CD4-positive, alpha-beta T cell treated with Interleukin-1 beta for 1 hour (primary cell): ENCODE measurements at places on chromosomes 2 and 18.
A peak's percentile ranks its signal among the peaks of the same experiment; 100 is the strongest.

- DNase-seq = peak; percentile 69
Observed at GRCh38 chr2:96344011-96344410, 8.4 kb downstream of the NCAPH start.

DNA sequence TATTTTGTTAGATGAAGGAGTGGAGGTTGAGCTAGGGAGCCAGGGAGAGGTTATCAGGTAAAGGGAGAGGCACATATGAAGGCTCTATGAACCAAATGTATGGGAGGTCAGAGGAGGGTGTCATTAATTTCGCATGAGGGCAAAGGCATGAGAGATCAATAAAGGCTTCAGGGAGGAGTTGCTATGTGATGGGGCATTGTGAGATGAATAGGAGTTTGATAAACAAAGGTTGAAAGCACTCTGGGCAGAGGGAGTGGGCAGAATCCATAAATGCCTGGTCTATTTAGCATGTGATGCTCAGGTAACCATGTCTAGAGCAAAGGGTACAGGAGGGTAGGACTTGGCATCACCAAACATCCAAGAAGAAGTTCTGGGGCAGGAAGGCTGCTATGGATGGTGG, 273.4 kb downstream of the HAUS1 start:
- DNase-seq = no peak

DNA sequence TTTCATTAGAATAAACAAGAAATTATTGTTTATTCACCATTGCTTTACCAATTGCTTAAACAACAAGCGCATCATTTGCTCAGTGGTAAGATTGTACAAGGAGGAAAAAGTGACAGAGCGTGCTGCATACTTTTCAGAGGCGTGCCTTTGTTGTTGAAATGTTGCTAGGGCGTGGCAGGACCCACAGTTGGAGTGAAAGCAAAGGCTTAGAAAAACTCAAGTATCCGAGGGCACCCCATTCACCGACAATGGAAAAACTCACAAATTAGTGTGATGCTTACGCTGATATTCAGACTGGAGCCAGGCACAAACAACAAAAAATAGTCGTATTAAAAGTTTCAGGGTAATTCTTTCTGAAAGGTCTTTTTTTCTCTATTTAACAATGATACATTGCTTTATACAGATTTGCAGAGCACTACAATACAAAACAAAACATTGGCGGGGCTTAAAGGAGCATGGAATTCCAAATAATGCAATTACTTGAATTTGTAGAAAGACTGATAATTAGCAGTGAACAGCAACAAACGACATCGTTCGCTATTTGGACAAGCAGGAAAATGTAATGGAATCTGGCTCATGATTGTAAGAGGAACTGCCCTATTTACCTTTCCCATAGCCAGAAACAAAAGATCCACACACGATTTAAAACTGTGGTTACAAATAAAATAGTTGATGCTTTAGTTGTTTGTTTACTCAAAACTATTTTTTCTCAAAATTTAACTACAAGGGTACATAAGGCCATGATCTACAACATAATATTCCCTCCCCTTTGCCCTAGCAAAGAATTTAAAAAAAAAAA, 37.8 kb upstream of the RTTN start:
- no peak for DNase-seq

DNA sequence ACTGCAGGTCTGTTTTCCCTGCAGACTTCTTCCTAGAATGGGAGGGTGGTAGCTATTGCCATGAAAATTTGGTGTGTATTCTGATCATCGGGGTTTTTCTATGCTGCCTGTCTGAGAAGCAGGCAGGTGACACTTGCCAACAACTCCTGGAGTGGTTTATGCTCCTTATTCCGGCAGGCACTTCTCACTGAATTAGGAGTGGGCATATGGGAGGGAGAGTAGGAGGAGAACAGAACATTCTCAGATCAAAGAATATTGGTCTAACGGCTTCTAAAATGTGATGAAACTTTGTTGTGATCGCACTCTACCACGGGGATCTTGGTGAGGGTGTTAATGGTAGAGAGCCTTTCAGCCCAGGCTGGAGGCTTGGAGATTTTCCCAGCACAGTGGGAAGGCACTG, 480.8 kb downstream of the PLCL1 start:
- DNase-seq = no peak

DNA sequence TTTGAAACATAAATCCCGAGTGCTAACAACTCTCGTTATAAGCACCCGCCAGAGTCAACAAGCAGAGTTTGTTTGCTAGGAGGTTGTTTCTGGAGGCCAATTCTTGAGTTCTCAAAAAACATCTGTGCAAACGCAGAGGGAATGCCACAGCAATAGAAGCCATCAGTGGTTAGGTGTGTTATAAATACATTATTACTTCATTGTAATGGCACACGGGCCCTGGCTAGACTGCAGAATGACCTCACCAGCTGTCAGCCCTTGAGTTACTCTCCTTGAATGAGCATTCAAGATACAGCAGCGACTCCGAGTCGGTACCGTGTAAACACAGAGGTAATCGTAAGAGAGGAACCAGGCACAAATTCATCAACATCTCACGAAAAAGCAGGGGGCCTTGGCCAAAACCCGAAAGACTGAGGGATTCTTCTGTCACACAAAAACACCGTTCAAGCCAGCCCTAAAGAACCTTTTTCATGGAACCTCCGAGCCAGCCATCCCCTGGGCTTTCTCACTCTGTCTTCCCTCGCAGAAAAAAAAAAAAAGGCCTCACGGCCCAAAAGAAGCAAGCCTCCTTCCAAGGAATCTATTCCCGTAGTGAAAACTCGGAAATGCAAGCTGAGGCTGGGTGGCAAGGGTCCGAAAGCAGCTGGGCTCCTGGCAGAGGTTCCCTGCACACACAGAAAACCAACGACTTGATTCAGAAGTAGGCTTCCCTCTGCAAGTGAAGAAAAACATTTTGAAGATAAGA, 133.7 kb upstream of the MEIS1 start:
- no peak for DNase-seq

GRCh38 chr2:186949726-186950256, 100.8 kb upstream of the ZSWIM2 start:
- no peak for DNase-seq

DNA sequence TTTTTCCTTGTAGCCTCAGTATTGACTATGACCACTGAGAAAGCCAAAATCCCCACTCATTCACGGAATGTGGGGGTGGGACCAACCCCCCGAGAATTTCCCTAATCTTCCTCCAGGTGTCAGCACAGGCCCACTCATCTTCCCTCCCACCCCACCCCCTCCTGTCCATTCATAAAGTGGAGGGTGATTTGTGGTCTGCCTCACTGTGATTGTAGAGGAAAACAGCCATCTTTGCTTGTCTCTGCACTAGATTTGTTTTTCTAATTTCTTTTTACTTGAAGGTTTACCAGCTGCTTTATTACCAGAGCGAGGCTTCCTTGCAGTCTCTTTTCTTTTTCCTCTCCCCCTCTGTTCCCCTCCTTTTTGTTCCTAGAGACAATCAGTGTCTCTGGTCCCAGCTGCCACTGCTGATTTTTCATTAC, 171.8 kb downstream of the ICOS start:
- peak; percentile 26 for DNase-seq

GRCh38 chr2:237433920-237434676, 20.1 kb upstream of the COL6A3 start:
- no peak for DNase-seq

DNA sequence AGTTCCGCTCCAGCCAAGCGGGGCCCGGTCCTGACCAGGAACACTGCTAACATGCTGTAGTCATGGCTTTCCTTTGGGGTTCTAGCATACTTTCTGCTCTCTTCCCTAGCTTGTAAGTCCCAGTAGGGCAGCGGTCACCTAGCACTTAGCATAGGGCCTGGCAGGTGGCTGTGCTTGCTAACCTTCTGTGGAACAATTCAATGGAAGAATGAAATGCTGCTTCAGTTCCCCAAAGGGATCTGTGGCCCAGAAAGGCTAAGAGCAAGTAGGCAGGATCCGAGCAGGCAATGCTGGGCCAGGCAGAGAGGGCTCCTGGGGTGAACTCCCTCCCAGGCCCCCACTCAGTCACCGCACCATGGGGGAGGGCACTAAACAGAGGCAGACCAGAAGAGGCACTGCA, 266.8 kb downstream of the CELF4 start:
- DNase-seq = no peak

- DNase-seq = no peak
Observed at GRCh38 chr2:108455571-108455970, 6.6 kb downstream of the GCC2 start.

GRCh38 chr2:71778936-71779773, 325.8 kb downstream of the DYSF start:
- no peak for DNase-seq

GRCh38 chr18:62332964-62333695, 8.0 kb downstream of the TNFRSF11A start:
- no peak for DNase-seq

GRCh38 chr2:1081451-1082225, 131.0 kb downstream of the SNTG2 start:
- no peak for DNase-seq

DNA sequence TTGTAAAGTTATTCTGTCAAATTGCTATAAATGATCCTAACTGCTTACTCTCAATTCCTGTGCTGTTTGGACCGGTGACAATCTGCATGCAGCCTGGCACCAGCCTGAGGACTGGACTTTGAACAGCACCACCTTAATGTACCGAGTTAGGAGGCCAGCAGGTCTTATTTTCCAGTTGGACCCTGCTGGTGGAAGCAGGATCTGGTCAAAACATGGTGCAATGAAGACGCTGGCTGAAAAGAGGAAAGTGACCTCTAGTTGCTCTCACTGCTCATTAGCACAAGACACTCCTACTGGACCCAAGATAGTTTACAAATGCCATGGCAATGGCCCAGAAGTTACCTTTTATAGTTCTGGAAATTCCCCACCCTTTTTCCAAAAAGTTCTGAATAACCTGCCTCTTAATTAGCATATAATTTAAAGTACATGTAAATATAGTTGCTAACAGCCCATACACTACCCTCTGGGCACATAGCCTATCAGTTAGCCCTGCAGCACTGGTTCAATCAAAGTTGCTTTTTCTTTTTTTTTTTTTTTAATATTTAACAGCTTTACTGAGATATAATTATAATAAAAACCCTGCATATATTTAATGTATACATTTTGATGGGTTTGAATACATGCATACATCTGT, 35.8 kb downstream of the RBKS start:
- DNase-seq = no peak

- DNase-seq = no peak
Observed at GRCh38 chr2:158459161-158460003, 2.6 kb downstream of the PKP4 start.

GRCh38 chr2:196259507-196260481, 88.4 kb upstream of the STK17B start:
- DNase-seq = no peak

GRCh38 chr2:138777996-138778395, 2.2 kb downstream of the NXPH2 start:
- DNase-seq = no peak

- no peak for DNase-seq
Observed at GRCh38 chr2:218026676-218027425, 24.1 kb upstream of the TNS1 start.

DNA sequence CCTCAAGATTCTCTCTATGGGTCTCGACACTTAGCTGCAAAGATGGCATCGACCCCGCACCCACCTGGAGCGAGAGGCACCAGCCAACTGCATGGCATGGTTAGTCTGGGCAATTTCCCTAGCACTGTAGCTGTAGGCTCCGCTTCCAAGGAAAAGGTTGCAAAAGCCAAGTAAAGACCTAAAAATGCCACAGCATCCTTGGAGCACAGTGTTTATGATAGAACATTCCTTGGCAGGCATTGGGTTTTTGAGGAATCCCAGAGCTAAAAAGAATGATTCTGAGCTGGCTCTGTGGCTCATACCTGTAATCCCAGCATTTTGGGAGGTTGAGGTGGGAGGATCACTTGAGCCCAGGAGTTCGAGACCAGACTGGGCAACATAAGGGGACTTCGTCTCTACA, 22.9 kb downstream of the QPCT start:
- no peak for DNase-seq

DNA sequence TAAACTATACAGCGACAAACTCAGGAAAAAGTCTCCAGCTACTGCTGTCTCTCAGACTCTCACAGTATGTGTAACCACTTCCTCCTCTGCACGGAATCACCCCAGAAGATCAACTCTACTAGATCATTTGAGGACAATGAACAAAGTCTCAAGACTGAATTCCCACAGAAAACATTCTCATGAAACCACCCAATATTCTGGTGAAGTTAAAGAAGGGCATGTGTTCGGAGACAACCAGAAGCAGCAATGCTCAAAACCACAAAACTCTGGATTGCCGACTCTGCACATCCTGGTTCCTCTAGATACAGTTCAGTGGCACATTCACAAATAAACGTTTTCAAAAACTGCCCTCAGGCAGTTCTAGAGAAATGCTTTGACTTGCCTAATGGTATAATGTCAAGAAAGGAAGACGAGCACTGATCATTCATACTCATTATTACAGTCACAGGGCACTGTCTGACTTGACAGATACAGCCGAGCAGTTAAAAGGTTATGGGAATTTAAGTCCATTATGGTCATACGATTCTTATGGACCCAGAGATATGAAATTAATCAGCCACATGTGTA, 91.9 kb upstream of the STK17B start:
- DNase-seq = peak; percentile 73

DNA sequence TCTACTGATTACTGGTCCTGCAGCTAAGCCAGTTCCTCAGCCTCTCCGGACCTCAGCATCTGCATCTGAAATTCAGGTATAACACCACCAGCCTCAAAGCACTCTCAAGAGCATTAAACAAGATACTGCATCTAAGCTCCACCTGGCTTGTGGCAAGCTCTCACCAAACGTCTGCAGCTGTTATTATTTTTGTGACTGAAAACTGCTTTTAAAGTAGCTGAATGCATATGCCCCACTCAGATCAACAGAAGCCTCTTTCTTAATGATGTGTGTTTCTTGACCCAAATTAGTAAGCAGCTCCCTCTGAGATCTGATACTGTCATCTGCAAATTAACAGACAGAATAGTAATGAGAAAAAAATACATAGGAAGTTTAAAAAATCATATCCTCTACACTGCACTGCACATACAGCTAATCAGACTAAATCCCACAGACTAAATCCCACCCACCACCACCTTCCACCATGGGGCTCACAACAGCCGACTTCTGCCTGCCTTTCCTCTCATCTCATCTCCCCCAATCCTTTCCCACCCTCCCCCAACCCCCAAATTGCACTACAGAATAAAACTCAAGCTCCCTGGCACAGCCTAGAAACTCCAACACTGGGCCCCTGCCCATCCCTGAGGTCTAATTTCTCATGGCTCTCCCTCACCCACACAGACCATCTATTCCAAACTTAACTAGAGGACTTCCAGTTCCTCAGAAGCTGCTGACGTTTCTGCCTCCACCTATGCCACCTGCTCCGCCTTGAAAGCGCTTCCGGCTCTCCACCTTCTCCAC, 52.9 kb downstream of the TMEM163 start:
- no peak for DNase-seq

- no peak for DNase-seq
Observed at GRCh38 chr2:100542418-100542817, 20.4 kb upstream of the PDCL3 start.

- DNase-seq = no peak
Observed at GRCh38 chr2:64422466-64422865, 31.5 kb upstream of the LGALSL start.

DNA sequence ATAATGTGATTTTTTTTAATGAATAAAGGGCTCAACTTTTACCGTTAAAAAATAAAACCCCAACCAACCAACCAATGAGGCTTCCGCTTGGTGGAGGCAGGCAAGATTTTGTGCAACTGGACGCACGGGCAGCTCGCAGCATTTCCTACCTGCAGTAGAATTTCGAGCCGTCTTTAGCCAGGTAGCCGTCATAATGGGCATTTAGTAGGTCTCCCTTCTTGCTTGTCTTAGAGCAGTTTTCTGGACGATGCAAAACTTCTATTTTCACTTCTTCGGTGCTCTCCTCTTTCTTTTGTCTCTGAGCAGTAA, 316 bp downstream of the FKBP7 start:
- no peak for DNase-seq

- no peak for DNase-seq
Observed at GRCh38 chr2:38185012-38185491, 109.1 kb upstream of the CYP1B1 start.
